Substantia nigra (tissue), 51 donors: ENCODE measurements at places on chromosomes 2 and 18.

GRCh38 chr2:182619276-182619675 lies 96.8 kb upstream of the DNAJC10 start:
- no peak for DNase-seq

GRCh38 chr2:179031731-179032408 lies 18.1 kb downstream of the CCDC141 start:
- no peak for DNase-seq

DNA sequence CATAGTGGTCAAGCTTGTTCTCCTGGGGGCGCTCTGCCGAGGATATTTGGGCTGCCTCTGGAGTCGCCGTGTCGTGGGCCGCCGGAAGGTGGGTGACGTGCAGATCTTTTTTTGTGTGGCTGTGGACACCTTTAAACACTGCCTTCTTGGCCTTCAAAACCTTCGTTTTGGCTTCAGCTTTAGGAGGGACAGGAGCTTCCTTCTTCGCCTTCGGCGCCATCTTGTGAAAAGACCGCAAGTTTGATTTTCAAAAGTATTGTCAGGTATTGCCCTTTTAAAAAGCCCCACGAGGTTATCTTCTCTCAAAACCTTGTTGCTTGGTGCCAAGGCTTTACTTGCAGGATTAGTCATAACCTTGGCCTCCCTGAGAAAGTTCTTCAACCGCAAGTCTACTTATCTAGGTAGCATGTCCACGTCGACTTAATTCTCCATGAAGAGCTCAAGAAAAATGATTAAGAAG lies 20.8 kb downstream of the LAMA3 start:
- DNase-seq, result no peak

DNA sequence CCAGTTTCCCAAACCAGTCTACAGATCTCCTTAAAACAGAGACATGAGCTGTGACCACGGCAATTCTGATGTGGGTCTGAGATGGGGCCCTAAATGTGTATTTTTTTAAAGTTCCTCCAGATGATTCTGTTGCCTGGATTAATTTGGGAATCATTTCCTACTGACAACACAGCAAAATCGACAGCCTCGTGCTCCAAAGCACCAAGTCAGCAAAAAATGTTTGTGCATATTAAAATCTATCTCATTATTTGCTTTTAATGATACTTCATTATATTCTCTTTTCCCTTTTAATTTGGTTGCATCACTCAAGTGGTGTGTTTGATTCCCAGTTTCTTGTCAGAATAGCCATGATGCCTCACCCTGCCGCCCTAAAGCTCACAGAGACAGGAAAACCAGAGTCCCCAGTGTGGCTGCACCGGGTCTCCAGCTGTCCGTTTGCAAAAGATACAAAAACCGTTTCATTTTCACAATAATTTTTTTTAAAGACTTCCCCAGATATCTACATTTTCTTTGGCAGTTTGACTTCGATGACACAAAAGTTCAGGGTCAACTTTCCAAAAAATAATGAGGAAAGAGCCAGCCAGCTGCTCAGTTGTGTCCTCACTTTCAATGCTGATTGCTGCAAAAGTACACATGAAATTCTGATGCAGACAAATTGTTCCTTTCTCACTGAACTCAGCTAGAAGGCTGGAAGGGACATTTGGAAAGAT lies 443.2 kb upstream of the ID2 start:
- DNase-seq, result no peak

DNA sequence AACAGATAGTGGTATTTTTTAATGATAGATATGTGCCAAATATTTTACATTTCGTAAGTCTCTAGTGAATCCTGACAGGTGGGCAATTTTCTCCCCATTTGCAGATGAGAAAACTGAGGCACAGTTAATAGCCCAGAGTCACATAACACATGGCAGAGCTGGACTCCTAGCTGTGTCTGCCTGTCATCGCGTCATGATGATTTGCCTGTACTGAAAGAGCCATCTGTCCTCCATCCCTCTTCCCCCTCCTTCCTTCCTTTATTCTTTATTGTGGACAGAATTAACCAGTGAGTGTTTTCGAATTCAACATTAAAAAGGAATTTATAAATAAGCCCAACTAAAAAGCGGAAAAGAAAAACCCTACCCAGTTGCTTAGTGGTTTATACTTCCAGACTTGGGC lies 3.2 kb downstream of the DNAJB2 start:
- DNase-seq, result no peak

DNA sequence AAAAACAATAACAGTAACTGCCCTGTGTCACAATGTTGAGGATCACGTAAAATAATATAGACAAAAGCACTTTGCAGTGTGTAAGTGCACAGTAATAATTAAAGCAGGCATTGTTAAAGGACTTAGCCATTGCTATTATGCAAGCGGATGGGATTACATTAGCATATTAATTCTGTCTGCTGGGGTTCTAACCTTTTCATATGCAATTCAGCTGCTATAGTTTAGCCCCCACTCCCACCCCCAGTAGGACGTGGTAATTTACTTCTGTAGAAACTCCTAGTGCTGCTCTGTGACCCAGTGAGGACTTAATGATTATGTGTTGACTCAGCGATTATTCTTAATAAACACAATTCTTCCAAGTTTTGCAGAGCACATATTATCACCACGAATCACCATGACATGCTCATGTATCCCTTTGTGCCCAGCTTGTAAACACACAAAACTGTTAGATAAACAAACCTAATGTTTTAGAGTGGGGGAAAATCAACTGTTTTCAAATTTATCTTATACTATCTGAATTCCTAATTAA lies 5.1 kb upstream of the ADAM23 start:
- DNase-seq, result no peak

DNA sequence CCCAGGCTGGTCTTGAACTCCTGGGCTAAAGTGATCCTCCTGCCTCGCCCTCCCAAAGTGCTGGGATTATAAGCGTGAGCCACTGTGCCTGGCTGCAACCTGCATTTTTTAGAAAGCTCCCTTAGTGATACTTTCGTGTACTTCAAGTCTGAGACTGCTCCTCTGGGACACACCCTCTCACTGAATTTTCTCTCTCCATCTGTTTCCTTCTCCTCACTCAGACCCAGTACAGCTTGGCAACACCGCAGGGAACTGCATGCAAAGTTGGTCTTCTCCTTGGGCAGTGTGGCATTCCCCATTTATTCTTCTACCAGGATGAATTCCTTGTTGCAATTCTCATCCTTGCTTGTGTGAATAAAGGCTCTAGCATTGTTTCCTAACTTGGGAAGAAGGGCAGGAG lies 175.9 kb downstream of the LPIN1 start:
- no peak for DNase-seq
